Activated B cell treated with CpG ODN at 0.5 μM for 24 hours (primary cell): ENCODE measurements at places on chromosomes 2 and 18. TPM values are rescaled to one million over a fixed set of nuclear protein-coding genes. Genes with fewer than 3 reads are reported as not detected.

DNA sequence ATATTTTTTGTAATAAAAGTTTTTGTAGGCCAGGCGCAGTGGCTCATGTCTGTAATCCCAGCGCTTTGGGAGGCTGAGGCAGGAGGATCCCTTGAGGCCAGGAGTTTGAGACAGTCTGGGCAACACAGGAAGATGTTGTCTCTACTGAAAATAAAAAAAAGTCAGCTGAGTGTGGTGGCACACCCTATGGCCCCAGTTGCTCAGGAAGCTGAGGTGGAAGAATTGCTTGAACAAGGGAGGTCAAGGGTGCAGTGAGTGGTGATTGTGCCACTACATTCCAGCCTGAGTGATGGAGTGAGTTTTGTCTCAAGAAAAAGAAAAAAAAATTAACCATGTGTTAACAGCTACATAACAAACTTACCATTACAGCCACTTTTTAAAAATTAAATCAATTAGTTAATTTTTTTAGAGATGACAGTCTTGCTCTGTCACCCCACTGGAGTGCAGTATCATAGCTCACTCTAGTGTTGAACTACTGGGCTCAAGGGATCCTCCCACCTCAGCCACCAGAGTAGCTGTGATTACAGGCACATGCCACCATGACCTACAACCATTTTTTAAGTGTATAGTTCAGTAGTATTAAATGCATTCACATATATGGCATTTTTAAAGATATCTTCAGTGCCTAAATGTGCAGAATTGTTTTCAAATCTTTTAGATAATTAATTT, 67.2 kb upstream of the ACYP2 start:
- DNase-seq = no peak

GRCh38 chr2:230921806-230922595, 3.0 kb downstream of the GPR55 start:
- DNase-seq = peak; percentile 9

DNA sequence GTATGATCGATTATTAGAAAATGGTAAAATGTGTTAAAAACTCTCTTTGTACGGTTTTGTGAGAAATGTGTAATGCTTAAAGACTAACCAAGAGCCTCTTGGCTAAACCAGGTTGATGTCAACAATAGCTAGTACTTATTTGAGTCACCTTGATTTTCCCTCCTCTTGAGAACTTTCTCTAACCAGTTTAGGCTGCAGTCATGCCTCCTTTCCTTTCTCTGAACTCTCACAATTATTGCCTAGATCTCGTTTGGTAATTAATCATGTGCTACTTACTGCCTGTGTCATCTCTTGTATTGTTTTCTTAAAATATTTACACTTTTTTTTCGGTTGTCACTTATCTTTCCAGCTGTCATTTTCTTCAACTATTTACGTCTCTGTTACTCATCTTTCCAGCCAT, 1.1 kb upstream of the EPC2 start:
- DNase-seq = no peak

DNA sequence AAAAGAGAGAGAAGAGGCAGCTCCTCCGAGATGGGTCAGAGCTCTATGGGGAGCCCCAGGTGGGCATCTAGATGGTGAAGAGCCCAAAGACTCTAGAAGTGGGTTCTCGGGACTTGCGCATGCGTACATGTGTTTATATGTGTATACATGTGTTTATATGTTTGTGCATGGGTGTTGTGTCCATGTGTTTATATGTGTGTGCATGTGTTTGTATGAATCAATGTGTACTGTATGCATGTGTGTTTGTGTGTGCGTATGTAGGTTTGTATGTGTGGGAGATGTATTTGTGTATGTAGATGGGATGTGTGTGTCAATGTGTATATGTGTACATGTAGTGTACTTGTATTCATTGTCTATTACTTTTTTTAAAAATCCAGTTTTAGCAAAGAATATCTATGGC, 25.6 kb downstream of the DNPEP start:
- no peak for DNase-seq

The CHAC2 gene
- 7.0 and 7.6 TPM in 2 replicates for total RNA-seq

The UPP2 gene
- not detected in 2 replicates for total RNA-seq

DNA sequence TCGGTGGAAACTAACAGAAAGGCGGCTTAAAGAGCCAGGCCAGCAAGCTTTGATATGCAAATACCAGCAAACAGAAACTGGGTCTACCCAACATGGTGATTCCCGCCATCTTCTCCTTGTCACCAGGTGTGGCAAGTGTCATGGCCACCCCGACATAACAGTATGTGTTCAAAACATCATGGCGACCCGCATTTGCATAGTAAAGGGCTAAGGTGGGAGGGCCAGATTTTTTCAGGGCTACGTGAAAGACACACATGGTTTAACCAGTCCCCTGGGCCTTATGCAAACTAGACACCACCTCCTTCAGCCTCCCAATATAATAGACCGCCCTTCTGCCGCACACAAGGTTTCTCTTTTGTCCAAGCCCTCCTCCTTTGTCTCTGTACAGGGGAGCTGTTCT, 260.4 kb downstream of the METTL4 start:
- no peak for DNase-seq

DNA sequence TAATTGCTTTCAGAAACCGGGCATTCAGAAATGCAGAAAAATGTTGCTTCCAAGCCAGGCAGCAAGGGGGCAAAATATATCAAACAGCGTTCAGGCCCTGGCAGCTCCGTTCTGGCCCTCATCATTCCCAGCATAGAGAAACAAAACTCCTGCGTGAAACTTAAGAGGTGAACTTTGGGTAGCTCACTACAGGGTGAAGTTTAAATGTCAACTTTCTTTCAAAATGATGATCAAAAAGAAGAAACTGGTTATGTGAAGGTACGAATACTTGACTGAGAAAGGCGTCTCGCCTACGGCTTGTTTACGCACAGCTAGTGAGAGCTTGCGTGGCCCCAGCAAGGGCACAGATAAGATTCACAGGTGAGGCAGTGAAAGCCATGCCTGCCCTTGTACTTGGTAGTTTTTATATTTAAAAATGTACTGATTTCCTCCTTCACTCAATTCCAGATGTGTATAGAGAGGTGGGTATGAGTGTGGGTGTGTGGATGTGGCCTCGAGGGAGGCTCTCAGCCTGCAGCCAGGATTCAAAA, 127.5 kb downstream of the NFATC1 start:
- DNase-seq = no peak

DNA sequence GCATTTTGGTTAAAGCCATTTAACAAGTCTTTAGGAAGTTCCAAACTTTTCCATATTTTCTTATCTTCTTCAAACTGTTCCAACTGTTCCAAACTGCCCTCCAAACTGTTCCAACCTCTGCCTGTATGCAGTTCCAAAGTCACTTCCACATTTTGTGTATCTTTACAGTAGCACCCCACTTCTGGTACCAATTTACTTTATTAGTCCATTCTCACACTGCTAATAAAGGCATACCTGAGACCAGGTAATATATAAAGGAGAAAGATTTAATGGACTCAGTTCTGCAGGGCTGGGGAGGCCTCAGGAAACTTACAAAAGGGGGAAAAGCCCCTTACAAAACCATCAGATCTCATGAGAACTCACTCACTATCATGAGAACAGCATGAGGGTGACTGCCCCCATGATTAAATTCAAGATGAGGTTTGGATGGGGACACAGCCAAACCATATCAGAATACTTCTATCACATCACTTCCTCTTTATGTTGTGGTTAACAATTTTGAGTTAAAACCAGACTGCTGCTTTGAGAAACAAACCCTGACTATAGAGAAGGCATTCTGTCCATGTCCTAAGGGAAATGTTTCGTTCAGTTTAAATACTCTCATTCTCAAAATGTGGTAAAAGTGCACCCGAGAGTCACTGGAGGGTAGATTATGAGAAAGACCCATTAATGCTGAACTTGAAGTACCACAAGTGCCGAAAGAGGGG, 11.0 kb downstream of the IL18R1 start:
- no peak for DNase-seq

The ERFE gene
- total RNA-seq = not detected in 2 replicates

The PDCL3 gene
- total RNA-seq = 26.1 and 27.8 TPM in 2 replicates

The DIPK1C gene
- not detected in 2 replicates for total RNA-seq

DNA sequence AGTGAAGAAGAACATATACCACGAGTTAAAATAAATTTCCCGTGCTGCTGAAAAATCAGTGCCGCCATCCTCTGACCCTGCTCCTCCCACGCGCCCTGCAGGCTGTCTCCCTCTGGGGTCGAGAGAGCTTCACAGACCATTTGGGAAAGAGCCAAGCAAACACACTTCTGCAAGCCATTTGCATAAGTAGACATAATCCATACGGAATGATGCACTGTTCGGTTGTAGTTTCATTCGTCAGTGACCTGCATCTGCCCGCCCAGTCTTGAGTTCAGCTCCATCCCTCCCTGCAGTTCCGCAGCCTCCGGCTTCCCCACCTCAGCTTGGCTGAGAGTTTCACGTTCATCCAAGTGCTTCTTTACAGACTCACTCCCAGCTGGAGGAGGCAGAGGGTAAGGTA, 69.6 kb downstream of the TRAPPC12 start:
- no peak for DNase-seq

DNA sequence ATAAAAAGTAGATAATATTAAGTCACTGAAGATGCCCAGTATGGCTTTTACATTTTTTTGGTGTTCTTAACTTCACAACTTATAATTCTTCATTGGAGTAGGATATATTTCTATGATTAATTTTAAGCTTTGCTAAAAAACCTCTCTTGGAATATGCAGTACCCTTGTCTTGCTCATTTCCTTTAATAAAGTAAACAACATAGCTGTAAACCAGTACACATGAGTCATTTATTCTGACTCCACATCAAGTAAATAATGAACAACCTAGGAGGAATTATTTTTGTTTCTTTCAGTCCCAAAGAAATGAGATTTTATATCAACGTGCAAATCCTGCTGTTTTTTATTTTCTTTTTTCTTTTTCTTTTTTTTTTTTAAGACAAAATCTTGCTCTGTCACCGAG, 869.1 kb downstream of the CNTNAP5 start:
- no peak for DNase-seq

GRCh38 chr2:206201075-206201848, 41.6 kb downstream of the EEF1B2 start:
- no peak for DNase-seq

DNA sequence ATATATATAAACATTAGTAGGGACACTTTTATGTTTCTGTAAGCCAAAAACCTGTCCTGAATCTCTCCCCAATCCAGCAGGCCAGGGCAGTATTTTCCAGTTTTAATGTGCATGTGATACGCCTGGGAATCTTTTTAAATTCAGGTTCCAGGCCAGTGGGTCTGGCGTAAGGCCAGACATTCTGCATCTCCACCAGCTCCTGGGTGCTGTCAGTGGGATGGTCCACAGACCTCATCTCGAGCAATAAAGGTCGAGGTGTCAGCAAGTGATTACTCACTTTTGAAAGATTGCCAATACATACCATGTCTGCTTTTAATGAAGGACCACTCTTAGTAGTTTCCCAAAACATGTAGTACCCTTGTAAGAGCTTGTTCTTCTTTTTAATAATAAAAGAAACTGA, 189.9 kb upstream of the SH3BP4 start:
- no peak for DNase-seq

GRCh38 chr2:192286093-192286701, 91.5 kb upstream of the TMEFF2 start:
- DNase-seq = no peak
